ENCODE measurements at places on chromosomes 6 and 20. TPM values are rescaled to one million over a fixed set of nuclear protein-coding genes. Genes with fewer than 3 reads are reported as not detected.

Gene FAM217A
- total RNA-seq: not detected

Gene SMLR1
- not detected for total RNA-seq

Gene ASIP
- not detected for total RNA-seq

Gene SLC35F1
- not detected for total RNA-seq

Gene CCDC170
- 0.94 TPM for total RNA-seq
